ENCODE measurements at places on chromosomes 1 and 21. TPM values are rescaled to one million over a fixed set of nuclear protein-coding genes. Genes with fewer than 3 reads are reported as not detected.

UTS2 gene
- polyA plus RNA-seq: 0.06 TPM

HLX gene
- 3.7 TPM for polyA plus RNA-seq

REG4 gene
- polyA plus RNA-seq: not detected

C1orf141 gene
- polyA plus RNA-seq: not detected

LYPD8 gene
- not detected for polyA plus RNA-seq

DNA sequence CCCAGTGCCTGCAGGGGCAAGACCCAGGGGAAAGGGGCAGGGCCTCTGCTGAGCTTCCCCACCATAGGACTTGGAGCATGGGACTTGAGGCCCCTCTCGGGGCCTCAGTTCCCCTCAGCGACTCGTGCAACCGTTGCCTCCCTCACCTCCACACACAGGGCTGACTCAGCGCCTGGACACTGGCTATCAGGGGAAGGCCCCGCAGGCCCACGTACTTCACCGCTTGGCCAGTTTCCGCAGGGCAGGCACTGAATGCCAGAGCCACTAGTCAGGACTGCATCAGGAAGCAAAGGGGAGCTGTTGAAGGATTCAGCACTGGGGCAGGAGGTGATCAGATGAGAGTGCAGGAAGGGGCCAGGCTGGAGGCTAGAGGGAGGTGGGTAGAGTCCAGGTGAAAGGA lies 15.5 kb upstream of the FAM131C start:
- DNase-seq: peak; percentile 34

DNA sequence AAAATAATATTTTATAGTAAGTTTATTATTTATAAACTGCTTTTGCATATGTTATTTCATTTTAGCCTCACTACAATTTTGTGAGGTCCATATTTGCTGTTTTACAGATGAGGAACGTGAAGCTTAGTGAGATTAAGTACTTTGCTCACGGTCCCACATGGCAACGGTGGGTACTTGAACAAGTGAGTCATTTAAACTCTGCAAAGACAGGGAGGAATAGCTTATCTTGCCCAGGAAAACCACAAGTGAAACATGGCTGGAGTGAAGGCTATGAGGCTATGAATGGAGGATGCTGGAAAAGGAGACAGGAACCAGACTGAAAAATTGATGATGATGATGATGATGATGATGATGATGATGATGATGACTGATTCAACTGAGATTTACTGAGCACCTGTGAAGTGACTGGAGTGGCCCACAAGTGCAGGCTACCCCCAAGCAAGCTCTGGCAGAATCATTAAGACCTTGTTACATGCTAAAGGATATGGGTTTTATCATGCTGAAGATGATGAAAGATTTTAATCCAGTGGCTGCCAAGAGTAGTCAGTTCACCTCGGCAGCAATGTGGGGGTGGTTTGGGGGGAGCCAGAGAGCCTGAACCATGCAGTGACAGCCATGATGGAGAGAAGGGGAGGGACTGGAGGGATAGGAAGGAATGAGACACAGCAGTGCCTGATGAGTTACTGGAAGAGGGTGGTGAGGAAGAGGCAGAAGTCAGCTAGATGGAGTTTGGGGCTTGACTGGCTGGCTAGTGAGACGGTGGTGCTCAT lies 1.4 kb upstream of the ABCA4 start:
- DNase-seq: peak; percentile 51

DNA sequence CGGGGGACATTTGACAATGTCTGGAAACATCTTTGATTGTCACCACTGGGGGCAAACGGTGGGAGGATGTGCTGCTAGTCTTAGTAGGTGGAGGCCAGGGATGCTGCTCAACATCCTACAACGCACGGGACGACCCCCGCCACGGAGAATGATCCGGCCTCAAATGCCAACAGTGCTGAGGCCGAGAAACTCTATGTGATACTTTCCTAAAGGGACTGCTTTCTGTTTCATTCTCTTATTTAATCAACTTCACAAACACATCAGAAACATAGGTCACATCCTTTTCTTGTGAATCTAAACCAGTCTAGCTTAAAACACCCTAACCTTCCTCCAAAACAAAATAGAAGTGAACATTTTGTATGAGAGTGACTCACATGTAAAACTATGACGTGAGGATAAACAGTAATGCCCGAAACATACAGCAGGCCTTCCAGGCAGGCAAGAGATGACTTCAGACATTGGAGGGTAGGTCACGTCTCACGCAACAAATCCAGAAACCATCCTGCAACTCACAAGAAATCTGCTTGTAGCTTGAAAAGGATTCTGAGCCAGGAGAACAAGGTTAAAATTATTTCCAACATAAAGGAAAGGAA lies 37.2 kb upstream of the ETS2 start:
- peak; percentile 96 for DNase-seq

DNA sequence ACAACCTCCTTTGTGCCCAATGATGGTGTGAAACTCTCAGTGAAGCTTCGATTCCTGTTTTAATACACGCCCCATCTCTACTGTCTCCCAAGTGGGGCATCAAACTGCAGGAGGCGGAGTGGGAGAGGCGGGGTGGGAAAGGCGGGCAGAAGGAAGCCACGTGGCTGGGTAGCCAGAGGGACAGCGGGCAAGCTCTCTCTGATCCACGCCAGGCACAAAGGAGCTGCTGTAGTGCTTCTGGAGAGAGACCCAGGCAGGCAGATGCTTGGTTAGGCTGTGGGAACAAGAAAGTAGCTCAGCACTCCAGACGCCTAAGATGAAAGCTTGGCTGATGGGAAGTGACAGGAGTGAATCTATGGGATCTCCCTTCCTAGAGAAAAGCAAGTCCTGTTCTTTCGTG lies 25.7 kb downstream of the TRIM67 start:
- no peak for DNase-seq

GRCh38 chr21:39314143-39315027 lies 953 bp upstream of the BRWD1 start:
- DNase-seq: no peak

DNA sequence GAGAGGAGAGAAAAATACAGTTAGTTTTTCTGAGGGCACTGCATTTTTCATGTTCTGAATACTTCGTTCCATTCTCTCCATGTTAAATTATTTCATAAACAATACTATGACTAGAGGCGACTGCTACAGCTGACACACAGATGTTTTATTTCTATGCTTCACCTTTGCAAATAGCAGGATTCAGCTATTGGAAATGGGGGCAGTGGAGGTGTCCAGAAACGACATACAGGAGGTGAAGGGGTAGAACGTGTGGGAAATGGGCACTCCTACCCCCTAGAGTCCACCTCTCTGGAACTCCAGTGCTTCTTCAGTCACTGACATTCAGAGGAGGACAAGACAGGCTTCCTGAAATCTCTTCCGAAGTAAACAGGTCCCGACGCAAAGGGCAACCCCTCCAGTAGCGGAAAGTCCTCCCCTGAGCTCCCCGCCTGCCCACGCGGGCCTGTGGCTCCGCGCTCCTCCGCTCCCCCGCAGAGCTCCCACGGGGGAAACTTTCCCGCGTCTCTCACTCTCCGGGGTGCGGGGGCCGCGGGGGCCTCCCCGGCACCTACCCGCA lies 480 bp downstream of the DPYD start:
- no peak for DNase-seq

DNA sequence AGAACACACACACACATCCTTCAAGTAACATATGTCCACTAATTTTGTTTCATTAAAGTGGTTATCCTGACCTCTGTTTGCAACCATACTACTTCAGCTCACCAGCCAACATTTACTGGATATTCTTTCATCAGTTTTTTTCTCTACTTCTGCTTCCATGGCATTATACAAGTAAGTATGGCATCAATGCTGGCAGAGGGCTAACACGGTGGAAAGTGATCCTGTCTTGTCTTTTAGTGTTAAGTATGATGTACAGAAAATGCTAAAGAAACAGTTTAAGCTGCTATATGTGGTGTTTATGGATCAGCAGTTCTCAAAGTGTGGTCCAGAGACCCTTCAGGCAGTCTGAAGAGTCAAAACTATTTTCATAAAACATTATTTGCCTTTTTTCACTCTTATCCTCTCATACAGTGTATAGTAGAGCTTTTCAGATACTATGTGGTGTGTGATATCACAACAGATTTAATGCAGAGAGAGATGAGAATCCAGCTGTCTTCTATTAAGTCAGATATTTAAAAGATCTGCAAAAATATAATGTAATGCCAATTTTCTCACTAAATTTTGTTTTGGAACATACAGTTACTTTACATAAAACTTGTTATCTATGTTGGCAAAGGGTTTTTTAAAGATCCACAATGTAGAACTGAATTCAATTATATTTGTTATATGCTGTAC lies 46.6 kb downstream of the FOXJ3 start:
- DNase-seq: no peak

DNA sequence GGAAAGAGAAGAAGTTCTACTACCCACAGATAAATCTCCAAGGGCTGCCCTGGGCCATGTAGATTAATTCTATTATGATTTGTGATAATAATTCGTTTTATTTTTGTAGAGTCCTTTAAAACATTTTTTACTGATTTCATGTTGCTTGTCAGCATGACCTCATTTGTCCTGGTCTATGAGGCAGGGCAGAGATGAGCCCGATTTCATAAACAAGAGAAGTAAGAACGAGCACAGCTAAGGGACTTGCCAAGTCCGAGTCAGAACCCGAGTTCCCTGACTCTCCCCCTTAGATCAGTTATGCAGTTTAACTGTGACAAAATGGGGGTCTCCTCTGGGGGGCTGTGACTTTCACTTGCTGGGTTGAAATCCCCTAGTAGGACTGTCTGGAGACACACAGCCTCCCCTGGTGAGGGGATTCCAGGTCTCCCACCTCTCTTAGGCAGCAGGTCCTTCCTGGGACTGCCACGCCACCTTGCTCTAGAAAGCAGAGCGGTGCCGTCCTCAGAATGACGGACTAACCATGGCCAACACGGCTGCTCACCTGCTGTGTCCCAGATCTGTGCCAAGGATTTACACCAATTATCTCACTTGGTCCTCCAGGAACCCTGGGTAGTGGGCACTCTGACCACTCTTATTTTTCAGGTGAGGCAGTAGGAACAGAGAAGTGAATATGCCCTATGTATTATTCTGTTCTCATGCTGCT lies 31.0 kb upstream of the SOX13 start:
- no peak for DNase-seq

DNA sequence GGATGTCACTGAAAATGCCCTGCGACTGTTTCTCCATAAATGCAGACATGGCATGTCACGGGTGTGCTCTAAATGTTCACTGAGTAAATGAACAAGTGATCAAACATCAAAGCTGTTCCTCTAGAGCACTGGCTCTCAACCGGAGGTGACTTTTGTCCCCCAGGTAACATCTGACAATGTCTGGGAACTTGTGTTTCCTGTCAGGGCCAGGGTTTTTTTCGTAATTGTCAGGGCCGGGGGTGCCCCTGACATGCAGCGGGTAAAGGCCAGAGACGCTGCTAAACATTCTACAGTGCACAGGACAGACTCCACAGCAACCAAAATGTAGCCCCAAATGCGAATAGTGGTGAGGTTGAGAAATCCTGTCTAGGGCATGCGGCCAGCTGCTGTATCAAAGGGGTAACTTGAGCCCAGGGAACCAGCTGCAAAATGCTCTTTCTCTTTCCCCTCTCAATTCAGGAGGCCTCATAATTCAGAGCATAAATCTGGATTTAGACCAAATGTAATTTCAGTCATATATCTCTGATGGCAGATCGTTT lies 2.0 kb downstream of the ALDH4A1 start:
- DNase-seq: no peak

- DNase-seq: peak; percentile 99
Measured at GRCh38 chr1:96865731-96866685, 144.4 kb downstream of the PTBP2 start.

DNA sequence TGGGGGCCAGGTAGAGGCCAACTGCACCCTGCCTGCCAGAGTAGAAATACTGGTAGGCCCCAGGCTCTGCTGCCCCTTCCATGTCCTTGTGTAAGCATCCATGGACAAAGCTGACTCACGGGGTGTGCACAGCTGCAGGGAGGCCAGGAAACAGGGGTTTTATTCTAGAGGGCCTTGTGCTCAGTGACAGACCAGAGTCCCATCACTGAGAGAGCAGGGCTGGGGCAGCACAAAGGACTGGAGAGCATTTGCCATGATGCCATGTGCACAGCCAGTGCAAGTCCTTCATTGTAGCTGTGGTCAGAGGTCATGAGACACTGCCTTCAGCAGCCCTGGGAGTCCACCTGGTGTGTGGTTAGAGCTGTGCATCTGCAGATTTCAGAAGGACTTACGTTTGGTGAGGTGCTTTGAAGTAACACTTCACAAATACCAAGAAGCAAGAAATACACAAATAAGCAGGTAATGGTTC lies 8.1 kb downstream of the ARF1 start:
- no peak for DNase-seq

DNA sequence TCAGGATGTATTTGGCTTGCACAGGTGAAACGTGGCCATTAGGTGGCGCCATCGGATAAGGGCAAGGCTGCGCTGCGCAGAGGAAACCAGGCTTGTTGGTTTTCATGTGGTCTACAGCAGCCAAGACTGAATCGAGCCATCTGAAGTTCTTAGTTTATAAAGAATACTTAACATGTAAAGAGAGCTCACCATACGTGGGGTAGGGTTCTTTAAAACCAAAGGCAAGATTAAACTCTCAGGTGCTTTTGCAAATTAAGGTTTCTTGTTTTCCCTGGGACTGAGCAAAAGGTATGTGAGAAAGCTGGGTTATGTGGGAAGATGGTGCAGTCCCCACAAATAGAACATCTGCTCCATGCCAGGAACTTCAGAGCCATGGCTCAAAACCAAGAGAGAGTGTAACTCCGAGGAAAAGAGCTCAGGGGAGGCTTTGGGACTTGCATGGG lies 9.3 kb downstream of the MASP2 start:
- peak; percentile 77 for DNase-seq

GRCh38 chr1:116020668-116021272 lies 44.5 kb downstream of the SLC22A15 start:
- no peak for DNase-seq

DNA sequence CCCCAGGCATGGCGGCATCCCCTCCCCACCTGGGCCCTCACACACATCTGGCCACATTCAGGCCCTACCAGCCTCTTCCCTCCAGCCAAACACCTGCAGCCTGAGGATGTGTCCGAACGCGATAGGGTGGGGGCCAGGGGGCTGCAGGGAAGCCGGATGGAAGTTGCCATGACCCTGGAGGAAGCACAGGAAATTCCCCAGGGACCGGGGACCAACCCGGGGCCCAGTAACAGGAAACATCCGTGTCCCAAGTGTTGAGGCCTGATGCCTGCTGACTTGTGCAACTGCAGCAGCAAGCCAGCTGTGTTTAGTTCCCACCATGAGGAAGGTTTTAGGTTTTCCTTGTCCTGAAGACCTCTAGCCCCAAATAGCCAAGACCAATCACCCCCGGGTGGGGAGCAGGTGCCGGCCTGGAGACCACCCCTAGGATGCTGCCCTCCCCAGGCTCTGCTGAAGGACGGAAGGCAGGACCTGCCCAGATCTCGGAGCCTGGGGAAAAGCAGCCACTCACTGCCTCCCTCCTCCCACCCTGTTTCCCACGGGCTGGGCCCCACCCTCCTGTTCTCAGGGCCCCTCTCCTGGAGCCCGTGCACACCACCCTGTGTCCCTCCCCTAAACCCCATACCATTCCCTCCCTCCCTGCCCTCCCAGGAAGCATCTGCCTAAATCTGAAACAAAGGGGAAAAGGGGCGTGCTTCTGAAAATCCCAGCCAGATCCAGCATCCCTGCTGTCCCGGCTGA lies 29.8 kb downstream of the MEGF6 start:
- no peak for DNase-seq

Measured in AG04450 (cell line).